NCI-H1930 (cell line): ENCODE measurements at places on chromosomes 7 and 10.

GRCh38 chr7:107332488-107333269 is 137.2 kb upstream of the GPR22 start:
- no peak for DNase-seq

- DNase-seq = no peak
Measured at GRCh38 chr10:1860351-1860750, 123.0 kb upstream of the ADARB2 start.

GRCh38 chr10:59265141-59265540 is 88.7 kb downstream of the PHYHIPL start:
- no peak for DNase-seq

GRCh38 chr10:3647074-3647473 is 137.9 kb downstream of the KLF6 start:
- DNase-seq = no peak

DNA sequence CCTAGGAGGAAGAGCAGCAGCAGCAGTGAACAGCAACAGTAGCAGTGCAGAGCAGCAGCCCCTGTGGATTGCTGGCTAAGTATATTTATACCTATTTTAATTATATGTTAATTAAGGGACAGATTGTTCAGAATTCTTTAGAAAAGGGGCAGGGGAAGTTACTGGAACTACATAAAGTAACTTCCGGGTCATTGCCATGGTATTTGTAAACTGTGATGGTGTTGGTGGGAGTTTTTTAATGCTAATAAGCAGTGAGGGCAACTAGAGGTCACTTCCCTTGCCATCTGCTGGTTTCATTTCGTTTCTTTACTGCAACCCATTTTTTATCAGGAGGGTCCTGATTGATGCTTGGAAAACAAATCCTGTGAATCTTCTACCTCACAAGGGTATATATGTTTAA is 229.8 kb upstream of the PODXL start:
- no peak for DNase-seq

DNA sequence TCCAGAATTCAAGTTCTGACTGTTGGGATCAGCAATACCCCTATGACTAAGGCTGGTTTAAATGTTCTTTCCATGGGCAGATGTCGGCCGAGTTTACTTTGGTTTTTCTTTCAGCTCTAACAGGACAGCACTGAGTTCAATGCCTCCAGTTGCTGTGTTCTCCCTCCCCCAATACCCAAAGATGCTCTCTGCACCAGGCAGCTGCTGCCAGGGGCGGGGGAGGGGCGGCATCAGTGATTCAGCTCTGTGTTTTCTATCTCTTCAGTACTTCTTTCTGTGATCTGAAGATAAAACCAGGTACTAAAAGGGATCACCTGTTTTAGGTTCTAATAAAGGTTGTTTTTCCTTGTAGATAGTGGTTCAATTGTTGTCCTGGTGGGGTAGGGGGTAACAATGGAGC is 576.7 kb upstream of the POT1 start:
- no peak for DNase-seq

- no peak for DNase-seq
Measured at GRCh38 chr7:123615344-123615743, 13.7 kb downstream of the ASB15 start.

DNA sequence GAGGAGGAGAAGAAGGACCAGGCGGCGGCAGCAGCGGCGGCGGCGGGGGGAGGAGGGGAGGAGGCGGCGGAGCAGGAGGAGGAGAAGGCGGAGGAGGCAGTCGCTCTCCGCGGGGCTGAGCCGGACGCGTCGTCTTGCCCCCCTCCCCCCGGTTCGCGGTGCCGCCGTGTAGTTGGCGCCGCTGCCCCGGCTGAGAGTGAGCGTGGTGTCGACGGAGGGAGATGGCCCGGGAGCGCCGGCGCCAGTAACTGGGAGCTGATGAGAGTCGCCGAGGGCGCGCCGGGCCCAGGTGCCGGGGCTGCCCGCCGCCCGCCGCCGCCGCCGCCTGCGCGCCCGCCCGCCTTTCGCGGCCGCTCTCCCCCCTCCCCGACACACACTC is 257 bp downstream of the WAC start:
- no peak for DNase-seq
